A673 (cell line): ENCODE measurements at places on chromosomes 5 and 9.

GRCh38 chr5:142053426-142054151, 40.8 kb upstream of the GNPDA1 start:
- peak; percentile 98 for DNase-seq

DNA sequence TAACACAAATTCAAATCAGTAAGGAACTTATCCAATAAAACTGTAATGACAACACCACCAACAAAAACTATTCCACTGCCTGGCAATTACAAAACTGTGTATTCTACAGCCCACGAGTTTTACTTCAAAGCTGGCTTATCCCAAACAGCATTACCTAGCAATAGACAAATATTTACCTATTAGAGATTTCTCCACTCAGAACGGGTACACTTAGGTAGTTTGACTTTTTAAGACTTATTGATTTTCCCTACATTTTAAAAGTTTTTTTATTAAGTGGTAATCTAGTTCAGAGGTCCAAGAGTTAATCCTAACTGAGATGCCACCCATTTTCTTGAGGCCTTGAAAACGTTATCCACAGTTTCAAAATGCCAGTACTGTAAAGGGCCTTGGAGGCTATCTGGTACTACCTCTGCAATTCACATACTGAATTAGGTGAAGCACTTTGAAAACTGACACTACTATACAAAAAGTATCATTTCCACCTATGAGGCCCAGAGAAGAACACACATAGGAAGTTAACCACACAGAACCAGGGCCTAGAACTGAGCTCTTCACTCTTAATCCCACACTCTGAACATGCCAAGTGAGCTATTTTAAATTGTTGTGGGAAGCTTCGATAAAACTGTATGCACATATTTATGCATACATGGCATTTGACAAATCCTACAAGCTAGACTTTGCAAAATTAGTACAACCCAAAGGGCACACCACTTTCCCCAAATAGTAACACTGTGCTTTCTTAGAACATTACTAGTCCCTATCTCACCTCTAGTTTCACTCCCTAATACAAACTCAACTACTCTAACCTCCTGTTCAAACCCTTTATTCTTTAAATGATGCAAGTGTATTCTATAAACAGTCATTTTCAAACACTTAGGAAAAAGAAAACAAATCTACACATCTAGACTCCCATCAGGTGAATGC, 2.1 kb downstream of the NADK2 start:
- no peak for DNase-seq

DNA sequence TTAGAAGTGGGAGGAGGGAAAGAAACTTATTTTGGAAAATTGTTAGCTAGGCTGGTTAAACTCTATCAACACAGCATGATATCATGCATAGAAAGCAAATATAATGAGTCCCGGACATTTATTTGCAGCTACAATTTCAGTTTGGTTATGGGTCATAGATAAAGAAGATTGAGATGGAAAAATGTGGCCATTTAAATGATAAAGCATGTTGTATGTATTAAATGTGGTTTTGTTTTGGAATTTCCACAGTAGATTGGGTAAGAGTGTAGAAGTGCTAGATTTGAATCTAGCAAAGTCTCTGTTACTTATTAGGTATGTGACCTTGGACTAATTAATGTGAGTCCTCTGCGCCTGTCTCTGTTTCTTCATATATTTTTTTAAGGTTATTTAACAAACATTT, 217.4 kb downstream of the KDM4C start:
- DNase-seq, result no peak

- DNase-seq, result peak; percentile 28
Observed at GRCh38 chr5:93580063-93580926, 724 bp downstream of the NR2F1-AS1 start.

- no peak for DNase-seq
Observed at GRCh38 chr5:151703227-151703626, 16.5 kb upstream of the SPARC start.

- DNase-seq, result peak; percentile 7
Observed at GRCh38 chr5:3392306-3392939, 203.2 kb upstream of the IRX1 start.

DNA sequence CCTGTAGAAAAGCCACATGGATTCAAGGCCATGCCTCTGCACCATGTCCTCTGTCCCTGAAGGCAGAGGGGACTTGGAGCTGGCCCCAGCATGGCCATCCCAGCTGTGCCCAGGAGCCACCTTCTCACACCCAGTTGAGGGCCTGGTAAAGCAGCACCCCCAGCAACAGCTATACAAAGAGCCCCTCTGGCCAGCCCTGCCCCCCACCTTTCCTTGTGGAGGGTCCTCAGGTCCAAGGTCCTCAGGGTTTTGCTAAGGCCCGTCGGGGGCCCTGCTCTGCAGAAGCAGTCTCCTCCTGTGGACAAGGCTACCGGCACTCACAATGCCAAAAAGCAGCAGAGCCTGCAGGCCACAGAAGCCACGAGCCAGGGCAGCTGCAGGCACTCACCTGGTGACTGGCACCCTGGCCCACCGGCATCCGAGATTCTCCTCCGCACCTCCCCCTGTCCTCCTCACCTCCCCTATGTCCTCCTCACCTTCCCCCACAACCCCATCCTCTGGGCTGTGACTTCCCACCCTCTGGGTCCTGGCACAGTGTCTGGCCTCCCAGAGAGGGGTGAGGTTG, 39.9 kb upstream of the LPCAT1 start:
- DNase-seq, result no peak

DNA sequence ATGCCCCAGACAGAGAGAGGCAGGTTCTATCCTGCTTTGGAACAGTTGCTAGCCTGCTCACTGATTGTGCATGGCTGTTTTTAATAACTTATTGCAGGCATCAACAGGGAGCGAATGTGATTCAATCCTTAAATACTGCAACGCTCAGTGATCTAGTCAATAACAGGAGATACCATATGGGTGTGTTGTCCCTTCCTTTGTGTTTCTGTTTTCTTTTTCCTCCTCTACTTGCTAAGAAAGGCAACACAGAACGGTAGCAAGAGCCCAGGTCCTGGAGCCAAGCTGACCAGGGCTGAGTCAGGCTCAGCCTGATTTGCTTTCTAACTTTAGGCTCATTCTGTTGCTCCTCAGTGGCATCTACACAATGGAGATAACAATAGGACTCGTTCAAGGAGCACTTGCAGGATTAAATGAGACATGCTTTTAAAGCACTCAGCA, 98.6 kb upstream of the EQTN start:
- DNase-seq, result no peak

DNA sequence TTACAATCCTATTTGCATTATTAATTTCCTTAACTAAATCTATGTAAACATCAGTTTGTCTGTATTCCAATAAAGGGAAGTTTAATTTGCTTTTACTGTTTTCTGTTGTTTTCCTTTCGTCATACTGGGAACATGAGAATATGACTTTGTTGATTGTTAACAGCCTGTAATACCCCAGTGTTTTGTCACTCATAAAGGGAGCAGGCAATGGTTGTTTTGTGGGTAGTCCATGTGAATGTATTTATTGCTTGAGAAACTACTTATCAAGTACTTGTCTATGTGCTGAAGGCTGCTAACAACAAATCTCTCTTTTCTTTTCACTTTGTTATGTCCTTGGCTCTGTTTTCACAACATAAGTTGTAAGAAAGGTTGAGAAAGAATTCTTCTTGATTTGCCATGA, 1070.2 kb upstream of the ACO1 start:
- DNase-seq, result no peak

DNA sequence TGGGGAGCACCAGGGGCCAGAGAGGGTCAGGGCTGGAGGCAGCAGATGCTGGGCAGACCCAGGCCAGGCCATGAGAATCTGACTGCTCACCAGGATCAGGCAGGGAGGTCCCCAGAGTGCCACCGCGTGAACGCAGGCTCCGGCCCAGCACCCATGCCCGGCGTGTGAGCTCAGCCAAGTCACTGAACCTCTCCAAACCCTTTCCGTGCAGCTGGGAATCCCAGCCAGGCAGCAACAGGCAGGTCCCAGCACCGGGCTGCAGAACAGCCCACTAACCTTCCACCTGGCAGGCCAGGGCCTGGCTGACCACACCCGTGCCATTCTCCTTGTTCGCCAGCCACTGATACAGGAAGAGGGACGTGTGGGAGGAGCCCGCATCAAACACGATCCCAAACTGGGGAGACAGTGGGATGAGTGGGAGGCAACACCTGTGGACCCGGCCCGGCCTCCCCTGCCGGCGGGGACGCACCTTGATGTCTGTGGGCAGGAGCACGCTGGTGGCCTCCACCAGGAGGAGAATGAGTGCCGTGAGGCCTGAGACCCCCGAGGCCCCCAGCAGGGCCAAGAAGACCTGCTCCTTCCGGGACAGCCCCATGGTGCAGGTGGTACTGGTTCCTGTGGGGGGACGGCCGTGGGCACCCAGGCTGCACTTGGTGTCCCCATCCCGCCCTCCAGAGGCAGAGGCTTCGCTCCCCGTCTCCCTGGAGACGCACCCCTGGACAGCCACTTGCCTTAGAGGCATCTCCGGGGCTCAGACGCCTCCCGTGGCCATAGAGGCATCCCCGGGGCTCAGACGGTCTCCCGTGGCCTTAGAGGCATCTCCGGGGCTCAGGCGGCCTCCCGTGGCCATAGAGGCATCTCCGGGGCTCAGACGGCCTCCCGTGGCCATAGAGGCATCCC, 3.2 kb downstream of the ENTPD8 start:
- DNase-seq, result no peak

DNA sequence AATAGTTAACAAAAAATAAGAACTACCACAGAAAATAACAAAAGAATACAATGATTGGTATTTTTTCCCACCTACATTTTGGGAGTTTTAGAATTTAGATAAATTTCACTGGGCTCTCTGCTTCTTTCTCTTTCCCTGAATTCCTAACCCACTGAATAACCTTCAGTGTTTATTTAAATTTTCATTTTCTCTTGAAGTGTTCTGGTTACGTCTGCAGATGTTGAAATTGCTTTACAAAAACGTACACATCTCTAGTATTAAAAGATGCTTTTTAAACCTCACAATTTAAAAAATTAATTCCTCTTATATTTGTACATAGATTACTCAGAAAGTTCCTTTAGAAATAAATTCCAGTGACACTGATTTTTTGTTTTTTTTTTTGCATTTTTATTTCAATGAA, 158.7 kb upstream of the TUT7 start:
- DNase-seq, result no peak

GRCh38 chr9:1173211-1173610, 123.1 kb downstream of the DMRT2 start:
- no peak for DNase-seq

DNA sequence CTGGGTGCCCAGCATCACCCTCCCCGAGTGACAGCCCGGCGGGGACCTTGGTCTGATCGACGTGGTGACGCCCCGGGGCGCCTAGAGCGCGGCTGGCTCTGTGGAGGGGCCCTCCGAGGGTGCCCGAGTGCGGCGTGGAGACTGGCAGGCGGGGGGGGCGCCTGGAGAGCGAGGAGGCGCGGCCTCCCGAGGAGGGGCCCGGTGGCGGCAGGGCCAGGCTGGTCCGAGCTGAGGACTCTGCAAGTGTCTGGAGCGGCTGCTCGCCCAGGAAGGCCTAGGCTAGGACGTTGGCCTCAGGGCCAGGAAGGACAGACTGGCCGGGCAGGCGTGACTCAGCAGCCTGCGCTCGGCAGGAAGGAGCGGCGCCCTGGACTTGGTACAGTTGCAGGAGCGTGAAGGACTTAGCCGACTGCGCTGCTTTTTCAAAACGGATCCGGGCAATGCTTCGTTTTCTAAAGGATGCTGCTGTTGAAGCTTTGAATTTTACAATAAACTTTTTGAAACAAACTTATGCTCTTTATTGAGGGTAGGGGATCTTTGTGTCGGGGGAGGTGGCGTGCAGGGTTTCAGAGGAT, 1.3 kb downstream of the GADD45G start:
- DNase-seq, result peak; percentile 24

DNA sequence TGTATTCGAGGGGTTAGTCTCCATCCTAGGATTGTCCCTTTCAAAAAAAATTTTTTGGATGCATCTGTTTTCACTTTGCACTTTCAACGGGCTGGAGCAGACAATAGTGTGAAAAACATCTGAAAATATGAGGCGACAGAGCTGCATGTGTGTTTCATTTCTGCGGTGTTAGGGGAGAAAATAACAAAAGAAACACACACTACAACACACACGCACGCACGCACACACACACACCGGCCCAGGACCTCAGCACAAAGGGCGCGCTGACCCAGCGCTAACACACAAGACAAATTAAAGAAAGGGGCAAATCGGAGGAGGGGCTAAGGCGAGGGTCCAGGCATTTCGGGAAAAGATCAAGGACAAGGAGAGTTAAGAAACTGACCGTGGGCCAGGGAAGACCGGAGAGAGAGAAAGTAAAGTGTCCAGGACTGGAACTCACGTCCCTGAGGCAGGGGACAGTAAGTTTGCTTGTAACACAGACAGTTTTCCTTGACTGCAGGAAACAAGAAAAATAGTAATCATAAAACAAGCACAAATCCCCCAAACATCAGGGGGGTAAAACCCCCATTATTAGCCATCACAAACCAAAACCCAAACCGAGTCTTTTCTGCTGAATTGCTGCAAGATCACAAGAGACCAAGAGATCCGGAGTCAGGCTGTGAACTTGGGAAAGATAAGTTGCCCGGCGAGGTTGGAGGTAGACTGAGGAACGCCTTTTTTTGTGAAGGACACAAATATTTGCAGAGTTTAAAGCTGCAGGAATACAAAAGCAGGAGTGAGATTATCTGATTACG, 302.1 kb downstream of the PARP8 start:
- peak; percentile 15 for DNase-seq

DNA sequence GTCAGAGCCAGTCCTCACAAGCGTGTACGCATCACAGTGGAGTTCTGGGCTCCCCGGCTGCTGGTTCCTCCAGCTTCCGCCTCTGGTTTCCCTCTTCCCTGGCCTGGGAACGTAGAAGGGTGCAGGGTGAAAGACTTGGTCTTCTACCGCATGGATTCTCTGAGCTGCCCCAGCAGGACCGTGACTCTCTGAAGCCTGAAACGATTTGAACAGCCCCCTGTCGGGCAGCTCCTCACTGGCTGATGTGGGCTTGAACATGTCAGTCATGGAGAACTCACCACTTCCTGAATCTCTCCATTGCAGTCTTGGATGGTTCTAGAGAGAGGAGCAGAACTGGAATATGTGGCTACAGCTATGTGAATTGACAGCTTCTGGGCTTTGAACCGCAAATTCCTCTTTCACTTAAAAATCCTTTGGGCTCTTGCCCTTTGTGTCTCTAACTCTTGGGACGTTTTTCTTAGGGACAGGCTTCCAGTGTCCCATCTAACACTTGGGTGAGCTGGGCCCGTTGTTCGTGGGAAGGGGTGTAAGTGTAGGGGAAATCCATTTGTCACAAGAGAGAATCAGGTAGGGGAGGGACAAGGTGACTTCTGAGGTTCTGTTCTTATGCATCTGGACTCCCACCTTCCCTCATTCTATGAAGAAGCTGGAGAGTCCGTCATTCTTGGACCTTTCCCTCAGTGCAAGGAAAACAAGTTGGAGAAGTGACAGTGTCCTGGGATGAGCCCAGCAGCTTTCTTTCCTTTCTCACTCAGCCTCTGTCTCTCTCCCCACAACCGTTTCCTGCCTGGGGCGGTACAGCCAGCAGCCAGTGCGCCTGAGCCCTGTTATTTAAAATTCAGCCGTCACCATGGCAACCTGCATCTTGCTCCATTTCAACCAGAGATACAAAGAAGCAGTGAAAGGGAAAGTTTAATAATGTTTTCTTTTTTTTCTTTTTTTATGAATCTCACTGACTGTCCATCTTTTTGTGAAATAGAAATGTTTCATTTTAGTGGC, 84.7 kb downstream of the PTTG1 start:
- DNase-seq, result peak; percentile 5
